ENCODE measurements at places on chromosomes 5 and 9. TPM values are rescaled to one million over a fixed set of nuclear protein-coding genes. Genes with fewer than 3 reads are reported as not detected.

DNA sequence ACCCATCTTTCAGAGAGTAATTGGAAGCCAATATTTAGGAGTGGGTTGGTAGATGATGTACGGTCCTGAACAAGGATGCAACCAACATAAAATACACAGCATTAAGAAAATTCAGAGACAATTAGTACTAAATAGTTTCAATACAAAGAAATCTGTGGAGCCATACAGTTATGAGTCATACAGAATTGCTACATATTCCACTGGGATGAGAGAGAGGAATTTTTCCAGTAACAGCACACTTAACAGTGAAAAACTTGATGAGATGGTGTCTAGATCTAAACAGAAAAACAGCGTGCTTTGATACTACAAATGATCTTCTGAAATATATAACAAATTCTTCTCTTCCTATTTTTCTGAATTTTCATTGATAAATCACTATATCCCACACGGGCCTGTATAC is 1999.3 kb upstream of the CDH9 start:
- no peak for DNase-seq

DNA sequence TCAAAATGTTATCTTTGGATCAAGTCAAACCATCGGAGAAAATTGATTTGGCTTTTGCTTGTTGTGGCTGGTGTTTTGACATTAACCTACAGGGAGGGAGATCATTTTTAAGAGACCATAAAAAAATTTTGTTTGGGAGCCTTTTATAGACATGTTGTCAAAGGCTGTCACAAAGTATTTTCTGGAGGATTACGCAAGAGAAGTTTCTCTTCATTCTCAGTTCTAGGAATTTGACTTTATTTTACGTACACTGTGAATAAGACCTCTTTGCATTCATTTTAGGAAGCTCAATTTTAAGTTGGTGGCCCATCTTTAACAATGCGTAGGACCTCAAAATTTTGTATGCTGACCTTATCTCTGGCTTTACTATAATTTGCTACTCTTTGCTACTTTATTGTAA is 50.2 kb upstream of the SLC44A1 start:
- no peak for DNase-seq

- no peak for DNase-seq
Measured at GRCh38 chr5:111748304-111748763, 8.7 kb downstream of the NREP start.

- DNase-seq: no peak
Measured at GRCh38 chr9:14170392-14170931, 143.5 kb downstream of the NFIB start.

GRCh38 chr5:68116408-68116807 is 99.1 kb upstream of the PIK3R1 start:
- no peak for DNase-seq

DNA sequence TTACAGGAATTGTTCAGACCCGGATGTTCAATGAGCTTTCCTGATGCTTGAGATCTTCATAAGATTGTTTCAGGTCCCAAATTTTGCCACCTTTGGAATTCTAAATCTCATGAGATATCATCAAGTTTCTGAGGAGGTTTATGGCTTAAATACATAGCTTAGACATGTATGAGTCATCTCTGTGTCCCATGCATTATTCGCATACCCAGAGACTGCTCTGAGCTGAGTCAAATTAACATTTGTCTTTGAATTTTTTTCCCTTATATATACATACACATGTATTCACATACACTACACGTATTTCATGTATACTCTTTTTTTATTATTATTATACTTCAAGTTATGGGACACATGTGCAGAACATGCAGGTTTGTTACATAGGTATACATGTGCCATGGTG is 744.6 kb downstream of the BRINP1 start:
- no peak for DNase-seq

GRCh38 chr5:126568206-126568755 is 26.7 kb downstream of the ALDH7A1 start:
- no peak for DNase-seq

- no peak for DNase-seq
Measured at GRCh38 chr5:59125011-59125961, 542.4 kb downstream of the RAB3C start.

DNA sequence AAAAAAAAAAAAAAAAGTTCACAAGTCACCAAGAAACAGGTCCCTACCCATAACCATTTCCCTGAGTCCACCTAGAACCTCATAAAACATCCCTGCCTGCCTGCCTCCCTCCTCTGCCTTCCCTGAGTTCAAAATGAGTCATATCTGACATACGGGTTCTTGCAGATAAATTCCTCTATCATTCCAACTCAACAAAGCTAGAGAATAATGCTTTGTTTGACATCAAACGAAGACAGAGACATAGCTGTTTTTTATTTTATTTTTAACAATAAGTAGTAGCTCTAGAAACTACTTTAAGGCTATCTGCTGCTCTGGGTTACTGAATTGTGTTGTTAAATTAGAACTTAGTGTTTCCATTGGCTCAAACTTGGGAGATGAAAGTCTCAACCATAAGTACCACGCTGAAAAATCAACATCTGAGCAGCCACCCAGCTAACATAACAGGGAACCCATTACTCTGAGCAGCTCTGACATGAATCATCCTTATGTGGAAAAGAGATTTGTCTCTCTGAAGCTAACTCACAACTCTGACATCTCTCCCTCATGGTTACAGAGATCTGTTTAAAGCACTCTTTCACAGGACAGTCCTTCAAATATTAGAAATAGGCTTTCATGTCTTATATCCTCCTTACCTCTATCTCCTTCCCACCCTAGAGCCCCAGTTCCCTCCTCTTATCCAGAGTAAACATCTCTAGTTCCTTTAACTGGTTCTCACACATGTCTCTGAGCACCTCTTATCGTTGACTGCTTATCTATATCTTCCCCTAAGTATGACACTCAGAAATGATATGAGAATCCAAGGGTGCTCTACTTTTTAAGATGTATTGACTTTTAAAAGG is 12.1 kb downstream of the TMEM245 start:
- no peak for DNase-seq

GRCh38 chr5:140351609-140352334 is 5.4 kb upstream of the HBEGF start:
- DNase-seq: no peak

Gene PCSK1
- not detected for total RNA-seq

Gene ZNF300
- 2.2 TPM for total RNA-seq

Gene PAEP
- not detected for total RNA-seq

All from activated naive CD4-positive, alpha-beta T cell treated with anti-CD3 and anti-CD28 coated beads, Interleukin-2, amount 50 U/mL, for 72 hours (primary cell).